ENCODE measurements at places on chromosomes 12 and 14.

GRCh38 chr12:5493018-5493417 lies 61.1 kb downstream of the NTF3 start:
- no peak for DNase-seq

DNA sequence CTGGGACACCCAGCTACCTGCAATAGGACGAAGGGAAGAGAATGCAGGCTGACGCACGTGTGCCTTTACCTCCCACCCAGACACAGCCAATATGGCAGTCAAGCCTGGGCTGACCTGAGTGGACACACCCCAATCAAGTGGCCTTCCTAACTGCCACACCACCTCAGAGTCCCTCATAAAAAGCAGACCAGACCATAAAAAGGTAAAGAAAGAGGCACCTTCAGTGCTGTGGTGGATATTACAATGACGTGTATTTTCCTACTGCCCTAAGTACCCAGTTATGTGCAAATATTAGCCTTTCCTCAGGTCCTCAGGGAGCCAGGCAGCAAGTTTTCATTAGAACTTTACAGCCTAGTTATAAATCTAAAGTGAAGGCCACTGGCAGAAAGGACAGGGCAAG lies 75.8 kb downstream of the KCNK10 start:
- no peak for DNase-seq

DNA sequence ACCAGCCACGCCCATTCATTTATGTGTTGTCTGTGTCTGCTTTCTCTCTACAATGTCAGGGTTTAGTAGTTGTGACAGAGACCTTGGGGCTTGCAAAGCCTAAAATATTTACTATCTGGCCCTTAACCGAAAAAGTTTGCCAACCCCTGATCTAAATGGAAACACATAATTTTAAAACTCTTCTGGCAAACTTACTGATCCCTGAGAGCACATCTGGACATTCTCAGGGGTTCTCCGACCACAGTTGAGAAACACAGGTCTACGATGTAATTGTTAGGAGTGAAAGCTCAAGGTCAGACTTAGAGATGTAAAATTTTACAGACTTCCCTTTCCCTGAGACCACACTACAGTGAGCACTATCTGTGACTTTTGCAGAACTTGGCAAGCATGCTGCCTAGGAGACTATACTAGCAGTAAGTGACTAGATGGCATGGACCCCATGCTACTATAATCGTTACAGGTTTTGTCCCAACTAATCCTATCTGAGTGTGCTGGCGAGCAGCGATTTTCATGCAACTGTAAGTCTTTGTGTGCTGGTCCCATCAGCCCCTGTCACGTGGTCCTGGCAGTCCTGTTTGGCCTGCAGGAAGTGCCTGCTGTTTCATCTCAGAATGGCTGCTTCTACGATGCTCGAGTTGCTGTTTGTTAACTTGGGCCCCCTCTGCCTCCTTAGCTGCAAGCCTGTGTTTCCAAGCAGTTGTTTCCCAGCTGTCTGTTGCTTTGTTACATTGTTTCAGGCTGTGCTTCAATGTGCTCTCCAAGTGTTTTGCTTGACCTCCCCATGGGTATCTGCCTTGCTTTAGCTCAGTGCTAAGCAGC lies 21.6 kb downstream of the TMTC2 start:
- no peak for DNase-seq

- DNase-seq = peak; percentile 48
These were observed 21.9 kb upstream of the HIP1R start for GRCh38 chr12:122813310-122813713.

DNA sequence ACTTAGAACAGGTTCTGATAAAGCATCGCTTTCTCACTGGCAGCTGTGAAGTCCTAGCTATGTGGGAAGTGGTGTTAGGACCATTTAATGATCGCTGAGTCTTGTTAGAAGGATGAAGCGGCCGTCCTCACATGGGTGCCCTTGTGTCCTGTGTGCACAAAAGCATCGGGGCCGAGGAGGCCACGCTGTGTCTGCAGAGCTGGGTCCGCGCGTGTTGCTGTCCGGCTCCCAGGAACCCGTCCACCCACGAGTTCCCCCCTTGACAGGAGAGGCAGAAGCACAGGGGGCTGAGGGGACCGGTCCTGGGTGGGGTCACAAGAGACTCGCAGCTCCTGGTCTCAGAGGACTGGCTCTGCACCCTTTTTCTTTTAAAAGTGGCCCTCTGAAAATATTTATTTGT lies 90.4 kb downstream of the ADGRD1 start:
- no peak for DNase-seq

DNA sequence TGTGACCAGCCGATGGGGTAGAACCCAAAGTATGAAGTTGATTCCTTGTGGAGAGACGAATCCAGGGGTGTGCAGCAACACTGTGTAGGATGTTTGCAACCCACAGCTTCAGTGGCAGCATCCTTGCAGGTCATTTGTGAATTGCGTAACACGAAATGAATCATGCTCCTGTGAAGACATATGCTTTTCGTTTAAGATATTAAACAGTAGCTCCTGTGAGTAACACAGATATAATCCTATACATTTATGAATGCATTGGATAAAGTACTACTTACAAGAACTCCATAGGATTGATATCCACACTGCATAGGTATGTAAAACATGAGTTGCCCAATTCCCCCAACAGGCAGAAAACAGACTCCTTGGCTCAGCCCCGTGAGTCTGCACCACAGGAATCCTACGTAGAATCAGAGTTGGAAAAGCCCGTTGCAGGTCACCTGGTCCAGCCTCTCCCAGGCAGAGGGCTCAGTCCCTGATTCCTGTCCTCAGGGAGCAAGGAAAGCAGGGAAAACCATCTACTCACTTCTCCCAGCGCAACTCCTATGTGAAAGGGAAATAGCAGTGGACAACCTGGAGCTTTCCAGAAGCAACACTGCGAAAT lies 75.8 kb downstream of the GPATCH2L start:
- no peak for DNase-seq

DNA sequence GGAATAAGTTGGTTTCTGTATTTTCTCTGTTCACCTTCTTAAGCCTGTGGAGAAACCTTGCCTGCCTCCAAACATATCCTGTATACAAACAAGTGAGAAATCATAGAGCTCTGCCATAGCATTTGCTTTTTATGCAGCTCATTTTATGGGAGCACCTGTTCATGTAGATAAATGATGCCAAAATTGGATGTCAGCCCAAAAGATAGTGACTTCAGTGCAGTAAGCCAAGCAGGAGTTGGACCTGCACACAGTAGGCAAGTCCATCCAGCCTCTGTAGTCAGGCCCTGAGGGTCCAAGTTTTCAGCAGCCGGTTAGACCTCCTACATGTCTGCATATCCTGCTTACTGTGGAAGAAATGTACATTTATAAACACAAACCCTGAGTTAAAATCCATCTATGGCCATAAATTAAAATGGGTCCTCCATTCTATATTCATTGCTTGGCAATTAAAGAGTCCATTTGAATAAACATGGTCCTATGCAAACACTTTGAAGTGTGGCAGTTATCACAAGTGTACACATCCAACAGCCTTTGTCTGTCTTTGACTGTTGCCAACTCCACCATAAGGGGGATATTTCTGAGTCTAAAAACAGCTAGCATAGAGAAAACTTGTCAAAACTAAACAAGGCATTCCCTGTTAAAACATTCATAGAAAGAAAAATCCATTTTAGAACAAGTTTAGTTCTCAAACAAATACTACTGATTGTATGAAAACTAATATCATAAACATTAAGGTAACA lies 847.8 kb downstream of the RPS29 start:
- no peak for DNase-seq

DNA sequence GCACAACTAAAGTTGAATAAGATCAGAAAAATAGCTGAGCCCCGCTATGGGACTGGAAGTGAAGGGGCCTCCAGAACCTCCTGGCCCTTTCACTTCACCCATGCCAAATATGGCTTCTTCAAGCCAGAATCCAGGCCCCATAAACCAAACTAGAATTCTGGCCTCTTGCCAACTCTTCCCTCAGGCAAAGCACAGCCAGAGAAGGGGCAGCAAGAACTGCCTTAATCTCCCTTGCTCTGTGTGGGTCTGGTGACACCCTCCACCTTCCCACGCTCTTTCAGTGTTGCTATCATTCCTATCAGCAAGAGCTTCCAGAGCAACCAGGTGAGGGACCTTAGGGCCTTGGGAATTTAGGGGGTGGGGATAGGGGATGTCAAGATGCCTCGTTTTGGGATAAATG lies 3.1 kb upstream of the PNMA1 start:
- DNase-seq = no peak

GRCh38 chr12:100984796-100985195 lies 190.2 kb downstream of the ANO4 start:
- no peak for DNase-seq

DNA sequence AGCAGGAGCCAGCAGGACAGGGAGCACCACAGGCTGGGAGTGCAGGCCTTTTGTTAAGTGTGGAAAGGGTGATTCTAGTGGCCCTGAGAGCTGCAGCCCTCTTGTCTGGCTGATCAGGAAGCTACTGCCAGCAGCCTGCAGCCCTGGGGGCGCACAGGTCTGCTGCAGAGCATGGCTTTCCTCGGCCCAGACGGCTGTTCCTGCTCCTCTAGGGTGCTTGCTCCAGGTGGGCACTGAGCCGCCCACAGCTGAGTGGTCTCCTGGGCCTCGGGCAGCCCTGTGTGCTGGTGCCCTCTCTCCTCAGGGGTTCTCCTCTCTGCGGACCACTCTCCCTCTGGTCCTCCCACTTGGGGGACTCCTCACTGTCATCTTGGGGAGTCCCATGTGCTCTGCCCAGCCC lies 18.9 kb downstream of the CCDC88C start:
- DNase-seq = no peak

GRCh38 chr12:23133471-23133870 lies 508.5 kb downstream of the ETNK1 start:
- DNase-seq = no peak

GRCh38 chr14:88005050-88005481 lies at the start of gene GPR65:
Gene GPR65 (plus strand): TSS chr14:88005135. CDS start chr14:88010848, 5,713 bp downstream.
- DNase-seq = peak; percentile 71

- no peak for DNase-seq
These were observed 7.9 kb downstream of the IFFO1 start for GRCh38 chr12:6547987-6548386.

- DNase-seq = no peak
These were observed 226.0 kb upstream of the PWP1 start for GRCh38 chr12:107459641-107460040.

GRCh38 chr12:18483698-18484325 lies 222.5 kb downstream of the PIK3C2G start:
- no peak for DNase-seq

DNA sequence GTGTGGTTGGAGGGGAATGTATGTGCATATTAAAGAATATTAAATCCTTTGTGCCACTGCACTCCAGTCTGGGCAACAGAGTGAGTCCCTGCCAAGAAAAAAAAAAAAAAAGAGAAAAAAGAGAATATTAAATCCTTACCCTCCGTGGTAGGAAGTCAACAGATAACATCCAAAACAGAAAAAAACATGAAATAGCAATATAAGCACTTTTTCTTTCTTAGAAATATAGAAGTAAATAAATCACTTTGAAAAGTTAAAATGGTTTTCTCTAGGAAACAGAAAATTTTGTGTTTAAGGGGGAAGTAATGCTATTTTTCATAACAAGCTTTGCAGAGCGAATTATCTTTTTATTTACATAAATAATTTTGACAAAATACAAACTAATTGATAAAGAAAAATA lies 17.6 kb downstream of the SOS2 start:
- no peak for DNase-seq

- DNase-seq = no peak
These were observed 158.5 kb upstream of the PLEKHG7 start for GRCh38 chr12:92544322-92544721.

DNA sequence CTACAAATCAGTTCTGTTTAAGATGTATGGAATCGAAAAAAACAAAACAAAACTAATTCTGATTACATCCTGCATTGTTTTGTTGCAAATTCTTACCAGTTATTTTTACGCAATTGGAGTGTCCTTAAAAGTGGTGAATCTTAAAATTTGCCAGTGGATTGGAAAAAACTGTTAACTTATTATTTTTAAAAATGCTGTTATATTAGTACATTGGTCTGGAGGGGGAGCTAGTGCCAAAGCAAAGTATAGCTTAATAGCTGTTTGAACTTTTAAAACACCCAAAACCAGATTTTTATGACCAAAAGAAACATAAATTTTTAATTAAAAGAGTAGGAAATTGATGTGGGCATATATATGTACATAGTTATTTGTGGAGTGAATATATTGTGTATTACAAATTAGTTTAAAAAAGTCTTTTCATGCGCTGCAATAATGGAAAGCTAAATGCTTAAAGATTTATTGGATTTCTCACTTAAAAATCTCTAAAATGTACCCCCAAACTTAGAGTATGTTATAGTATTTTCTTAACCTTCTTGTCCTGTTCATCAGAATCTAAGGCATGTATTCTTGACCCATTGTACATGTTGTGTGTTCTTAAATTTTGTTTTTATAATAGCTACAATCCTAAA lies 2.5 kb downstream of the FUT8 start:
- DNase-seq = peak; percentile 58

DNA sequence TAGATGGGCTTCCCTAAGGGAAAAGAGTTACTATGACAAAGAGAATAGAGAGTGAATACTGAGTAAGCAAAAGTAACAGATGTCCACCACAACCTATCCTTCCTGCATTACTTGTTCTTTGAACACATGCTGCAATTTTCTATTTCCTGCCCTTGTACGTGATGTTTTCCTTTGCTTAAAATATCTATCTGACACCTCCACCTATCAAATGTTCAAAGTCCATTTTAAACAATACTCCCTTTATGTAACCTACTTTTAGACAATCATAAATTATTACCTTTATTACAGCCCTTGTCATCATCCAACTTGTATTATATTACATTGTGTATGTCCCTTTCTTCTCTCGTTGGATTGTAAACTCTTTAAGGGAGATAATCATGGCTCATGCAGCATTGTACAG lies 147.2 kb upstream of the DYRK2 start:
- no peak for DNase-seq

- no peak for DNase-seq
These were observed 128.4 kb downstream of the GALC start for GRCh38 chr14:87864356-87865270.

GRCh38 chr14:23406725-23407355 lies 1.2 kb downstream of the MYH6 start:
- no peak for DNase-seq

DNA sequence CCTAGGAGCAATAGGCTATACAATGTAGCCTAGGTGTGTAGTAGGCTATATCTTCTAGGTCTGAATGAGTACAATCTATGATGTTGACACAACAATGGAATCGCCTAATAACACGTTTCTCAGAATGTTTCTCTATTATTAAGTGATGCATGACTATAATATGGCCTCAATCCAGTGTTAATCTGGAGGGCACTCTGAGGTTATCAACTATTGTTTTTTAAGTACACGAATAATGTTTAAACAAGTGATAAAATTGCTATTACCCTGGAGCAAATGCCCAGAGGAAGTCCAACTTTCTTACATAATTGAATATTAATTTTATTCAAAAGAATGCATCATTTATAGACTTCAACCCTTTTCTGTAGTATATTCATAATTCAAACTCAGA lies 16.4 kb upstream of the CNIH1 start:
- no peak for DNase-seq

DNA sequence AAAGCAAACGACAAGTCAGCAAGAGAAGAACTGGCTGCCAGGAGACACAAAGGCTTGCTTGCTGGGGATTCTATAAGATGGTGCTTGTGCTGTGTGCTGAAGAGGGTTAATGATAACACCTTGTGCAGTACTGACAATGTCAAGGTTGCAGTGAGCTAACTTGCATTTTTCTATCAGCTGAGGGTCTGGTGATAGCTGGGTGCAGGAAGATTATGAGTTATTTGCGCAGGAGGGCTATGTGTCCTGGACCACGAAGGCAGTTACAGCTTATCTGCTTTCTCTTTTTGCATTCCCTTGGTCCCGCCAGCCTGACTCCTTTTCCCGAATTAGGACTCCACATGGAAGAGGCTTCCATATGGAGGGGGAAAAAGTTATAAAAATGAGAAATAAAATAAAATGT lies 42.4 kb downstream of the R3HDM2 start:
- no peak for DNase-seq

- no peak for DNase-seq
These were observed 143.2 kb downstream of the SYNE2 start for GRCh38 chr14:63996016-63996415.

Data from CD4-positive, alpha-beta T cell treated with Interferon alpha-2 for 1 hour (primary cell).